Dermis blood vessel endothelial cell (primary cell): ENCODE measurements at places on chromosomes 4 and X. TPM values are rescaled to one million over a fixed set of nuclear protein-coding genes. Genes with fewer than 3 reads are reported as not detected.

Gene INTU
- 2.7 and 3.1 TPM in 2 replicates for total RNA-seq

Gene FAT4
- 69.6 and 120 TPM in 2 replicates for total RNA-seq

Gene PPBP
- total RNA-seq: not detected in 2 replicates

Gene HPGDS
- total RNA-seq: not detected in 2 replicates

Gene CETN2
- 23.3 and 25.2 TPM in 2 replicates for total RNA-seq

Gene SLC7A11
- 16.5 and 46.1 TPM in 2 replicates for total RNA-seq

Gene PRKG2
- total RNA-seq: under 0.01 TPM in 1 of 2 replicates, not detected in the other

Gene STPG2
- total RNA-seq: 0.17 TPM in 1 of 2 replicates, not detected in the other
